ENCODE measurements at places on chromosomes 6 and 20. TPM values are rescaled to one million over a fixed set of nuclear protein-coding genes. Genes with fewer than 3 reads are reported as not detected.
A peak's percentile ranks its signal among the peaks of the same experiment; 100 is the strongest.

- no peaks in the 10 kb centered on the region for H3K4me1 ChIP-seq
- no peak for DNase-seq
- no peak overlapping the region for H3K4me3 ChIP-seq
- H3K36me3 ChIP-seq = no peaks in the 10 kb centered on the region
Measured at GRCh38 chr6:45898941-45899682, 116.5 kb downstream of the CLIC5 start.

- DNase-seq = no peak
- H3K27ac ChIP-seq = no peak overlapping the region
- H3K4me3 ChIP-seq = no peak overlapping the region
- no peaks in the 10 kb centered on the region for H3K27me3 ChIP-seq
- no peaks in the 10 kb centered on the region for H3K36me3 ChIP-seq
Measured at GRCh38 chr6:132567566-132567965, 2.6 kb upstream of the TAAR6 start.

GRCh38 chr6:1500913-1501312, 108.8 kb upstream of the FOXC1 start:
- no peaks in the 10 kb centered on the region for H3K36me3 ChIP-seq
- no peaks in the 10 kb centered on the region for H3K27me3 ChIP-seq
- H3K4me1 ChIP-seq = no peaks in the 10 kb centered on the region

- no peak overlapping the region for H3K27ac ChIP-seq
- no peaks in the 10 kb centered on the region for H3K36me3 ChIP-seq
- H3K27me3 ChIP-seq = no peaks in the 10 kb centered on the region
- no peak for DNase-seq
- no peak overlapping the region for H3K4me3 ChIP-seq
- H3K4me1 ChIP-seq = no peaks in the 10 kb centered on the region
Measured at GRCh38 chr6:165183496-165184140, 125.8 kb downstream of the C6orf118 start.

DNA sequence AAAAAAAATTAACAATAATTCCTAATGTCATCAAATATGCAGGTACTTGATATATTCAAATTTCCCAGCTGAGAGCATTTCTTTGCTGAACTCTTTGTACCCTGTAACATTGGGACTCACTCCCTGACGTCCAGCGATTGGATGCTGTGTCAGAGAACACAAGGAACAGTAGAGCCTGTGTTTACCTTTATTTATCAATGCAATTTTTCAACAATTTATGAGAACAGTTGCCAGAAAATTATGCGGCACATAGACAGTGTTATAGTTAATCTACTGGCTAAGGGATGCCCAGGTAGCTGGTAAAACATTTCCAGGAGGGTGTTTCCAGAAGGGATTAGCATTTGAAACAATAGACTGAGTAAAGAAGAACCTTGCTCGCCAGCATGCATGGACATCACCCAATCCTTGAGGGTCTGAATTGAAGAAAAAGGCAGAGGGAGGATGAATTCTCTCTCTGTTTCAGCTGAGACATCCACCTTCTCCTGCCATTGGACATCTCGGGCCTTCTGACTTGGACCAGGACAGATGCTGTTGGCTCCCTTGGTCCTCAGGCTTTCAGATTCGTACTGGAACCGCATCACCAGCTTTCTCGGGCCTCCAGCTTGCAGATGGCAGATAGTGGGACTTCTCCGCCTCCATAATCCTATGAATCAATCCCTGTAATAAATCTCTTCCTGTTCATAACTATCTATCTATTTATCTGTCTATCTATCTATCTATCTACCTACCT, 42.2 kb upstream of the NCOA3 start:
- no peak overlapping the region for H3K4me3 ChIP-seq
- peaks cover 1% of the 10 kb centered on the region for H3K4me1 ChIP-seq
- no peaks in the 10 kb centered on the region for H3K36me3 ChIP-seq

DNA sequence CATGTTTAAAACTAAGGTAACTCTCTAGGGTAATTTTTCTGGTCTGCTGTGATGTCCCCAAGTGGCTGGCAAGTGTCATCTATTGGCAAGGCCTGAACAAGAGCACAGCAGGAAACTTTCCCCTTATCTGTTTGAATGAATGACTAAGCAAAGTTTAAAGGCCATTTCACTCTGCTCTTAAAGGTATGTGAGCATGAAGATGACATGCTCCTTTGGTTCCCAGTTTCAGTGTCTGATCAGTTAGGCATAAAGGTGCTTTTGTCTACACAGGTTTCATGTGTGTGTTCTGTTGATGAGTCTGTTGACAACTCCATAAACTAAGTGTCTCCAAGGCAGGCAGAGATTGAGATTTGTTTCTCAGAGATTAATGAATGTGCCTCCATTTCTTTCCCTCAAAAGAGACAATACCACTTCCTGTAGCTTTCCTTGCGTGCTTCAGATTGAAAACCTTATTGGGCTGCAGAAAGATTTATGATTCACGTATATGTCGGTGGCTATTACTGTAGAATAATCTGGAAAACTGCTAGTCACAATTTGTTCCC, 83.9 kb downstream of the MAP3K7 start:
- DNase-seq = no peak
- no peaks in the 10 kb centered on the region for H3K36me3 ChIP-seq
- no peaks in the 10 kb centered on the region for H3K27me3 ChIP-seq
- no peak overlapping the region for H3K4me3 ChIP-seq
- H3K27ac ChIP-seq = no peak overlapping the region

DNA sequence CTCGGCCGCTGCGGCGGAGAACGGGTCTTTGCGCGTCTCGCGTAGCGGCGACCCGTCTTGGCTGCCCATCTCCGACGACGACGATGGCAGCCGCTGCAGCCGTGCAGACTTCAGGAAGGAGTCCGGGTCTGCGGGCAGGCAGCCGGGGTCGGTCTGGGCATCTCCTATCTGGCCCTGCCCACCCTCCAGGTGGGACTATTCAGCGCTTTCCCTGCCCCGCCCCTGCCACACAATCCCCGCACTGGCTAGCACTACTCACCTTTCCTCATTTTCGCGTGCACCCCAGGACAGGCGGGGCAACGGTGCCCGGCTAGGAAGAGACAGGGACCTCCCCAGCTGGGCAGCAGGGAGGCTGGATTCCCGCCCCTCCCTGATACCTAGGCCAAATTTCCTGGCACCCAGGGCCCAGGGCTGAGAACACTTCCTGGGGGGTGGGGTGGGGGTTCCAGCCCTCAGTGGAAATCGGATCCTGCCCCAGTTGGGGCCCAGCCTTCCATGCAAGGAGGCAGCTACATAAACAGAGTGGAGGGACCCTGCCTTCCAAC, 9.2 kb downstream of the GGT7 start:
- no peaks in the 10 kb centered on the region for H3K36me3 ChIP-seq
- DNase-seq = no peak
- no peaks in the 10 kb centered on the region for H3K27me3 ChIP-seq
- H3K4me1 ChIP-seq = no peaks in the 10 kb centered on the region
- no peak overlapping the region for H3K4me3 ChIP-seq

DNA sequence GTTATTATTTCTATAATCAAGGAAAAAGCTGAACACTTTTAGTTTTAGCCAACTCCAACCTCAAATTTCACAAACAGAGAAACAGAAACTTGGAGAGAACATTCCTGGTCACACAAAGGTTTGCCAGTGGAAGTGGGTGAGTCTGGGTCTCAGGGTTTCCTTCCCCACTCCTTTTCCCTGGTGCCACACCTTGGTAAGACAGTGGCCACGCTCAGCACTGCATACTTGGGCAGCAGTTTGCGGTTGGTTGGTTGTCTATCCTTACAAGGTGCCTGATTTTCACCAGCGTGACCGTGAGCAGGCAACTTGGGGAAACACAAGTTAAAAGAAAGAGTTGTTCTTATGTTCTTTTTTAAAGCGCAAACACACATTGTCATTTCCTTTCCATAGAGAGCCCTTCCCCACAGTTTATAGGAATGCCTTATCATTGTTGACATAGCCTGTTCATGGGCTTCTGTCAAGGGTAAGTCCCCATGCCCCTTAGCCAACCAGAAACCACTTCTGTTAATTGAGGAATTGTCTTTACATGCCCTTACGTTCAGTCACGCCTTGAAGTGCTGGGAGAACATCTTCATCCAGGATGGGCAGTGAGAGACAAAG, 82.2 kb downstream of the RIN2 start:
- H3K27ac ChIP-seq = peak overlapping the region; percentile 18
- no peak overlapping the region for H3K4me3 ChIP-seq
- no peaks in the 10 kb centered on the region for H3K36me3 ChIP-seq
- peak; percentile 89 for DNase-seq

GRCh38 chr6:29451471-29452193, 5.2 kb downstream of the OR11A1 start:
- no peak overlapping the region for H3K4me3 ChIP-seq
- no peaks in the 10 kb centered on the region for H3K36me3 ChIP-seq
- H3K4me1 ChIP-seq = no peaks in the 10 kb centered on the region
- no peak for DNase-seq

DNA sequence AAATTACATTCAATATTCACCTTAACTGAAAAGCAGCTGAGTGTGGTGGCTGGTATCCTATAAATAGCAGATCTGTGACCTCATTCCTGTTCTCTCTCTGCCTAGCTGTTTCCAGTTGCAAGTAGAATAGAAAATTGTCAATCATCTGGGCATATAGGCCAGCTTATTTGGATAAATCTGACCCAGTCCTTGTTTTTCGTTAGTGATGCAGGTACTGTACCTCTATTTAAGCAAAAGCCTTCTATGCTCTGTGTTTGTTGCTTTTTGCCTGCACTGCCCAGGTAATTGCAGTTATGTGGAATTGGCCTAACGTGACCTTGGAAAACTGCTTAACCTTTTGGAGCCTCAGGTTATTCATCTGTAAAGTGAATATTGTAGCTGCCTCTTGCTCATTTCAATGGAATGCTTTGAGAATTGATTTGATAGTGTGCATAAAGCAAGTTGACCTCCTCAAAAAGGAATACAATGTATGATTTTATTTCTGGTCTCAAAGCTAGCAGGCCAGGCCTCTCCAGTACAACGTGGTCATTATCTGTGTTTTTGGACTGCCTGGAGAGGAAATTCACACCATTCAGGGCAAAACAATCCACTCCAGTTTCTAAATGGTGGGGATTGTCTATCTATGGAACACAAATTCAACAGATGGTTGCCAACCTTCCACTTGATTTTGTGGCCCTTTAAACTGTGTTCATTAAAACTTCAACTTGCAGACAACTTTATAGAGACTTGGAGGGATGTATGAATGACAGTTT, 508.7 kb upstream of the CITED2 start:
- peak; percentile 47 for DNase-seq
- H3K4me3 ChIP-seq = no peak overlapping the region
- no peak overlapping the region for H3K27ac ChIP-seq
- H3K27me3 ChIP-seq = no peaks in the 10 kb centered on the region
- H3K36me3 ChIP-seq = no peaks in the 10 kb centered on the region
- H3K4me1 ChIP-seq = peaks cover 14% of the 10 kb centered on the region

- no peak overlapping the region for H3K4me3 ChIP-seq
- H3K27me3 ChIP-seq = peaks cover 8% of the 10 kb centered on the region
- no peak overlapping the region for H3K27ac ChIP-seq
- no peaks in the 10 kb centered on the region for H3K36me3 ChIP-seq
- no peak for DNase-seq
Measured at GRCh38 chr20:50455656-50456451, 54.3 kb upstream of the PTPN1 start.

GRCh38 chr20:51303731-51304670, 238.5 kb downstream of the NFATC2 start:
- DNase-seq = no peak
- peaks cover 1% of the 10 kb centered on the region for H3K27me3 ChIP-seq
- H3K4me3 ChIP-seq = no peak overlapping the region
- no peaks in the 10 kb centered on the region for H3K4me1 ChIP-seq
- no peak overlapping the region for H3K27ac ChIP-seq

DNA sequence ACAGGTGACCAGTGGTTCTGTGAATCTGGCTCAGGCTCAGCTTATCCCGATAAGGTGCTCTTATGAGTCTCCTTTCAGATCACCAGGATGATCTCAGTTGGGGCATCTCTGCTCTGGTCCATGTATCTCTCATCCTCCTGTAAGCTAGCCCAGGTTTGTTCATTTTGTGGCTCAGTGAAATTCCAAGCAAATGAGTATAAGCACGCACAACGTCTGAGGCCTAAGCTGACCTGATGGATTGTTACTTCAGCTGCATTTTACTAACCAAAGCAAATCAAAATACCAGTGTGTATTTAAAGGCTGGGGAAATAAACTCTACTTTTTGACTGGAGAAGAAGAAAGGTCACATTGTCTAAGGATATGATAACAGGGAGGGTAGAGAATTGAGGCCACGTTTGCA, 551.0 kb upstream of the BTBD3 start:
- no peaks in the 10 kb centered on the region for H3K36me3 ChIP-seq
- no peaks in the 10 kb centered on the region for H3K4me1 ChIP-seq
- H3K4me3 ChIP-seq = no peak overlapping the region
- no peaks in the 10 kb centered on the region for H3K27me3 ChIP-seq
- DNase-seq = no peak
- no peak overlapping the region for H3K27ac ChIP-seq

GRCh38 chr6:126312013-126312665, 27.8 kb upstream of the CENPW start:
- no peaks in the 10 kb centered on the region for H3K36me3 ChIP-seq
- DNase-seq = peak; percentile 27
- H3K27me3 ChIP-seq = no peaks in the 10 kb centered on the region
- H3K4me1 ChIP-seq = no peaks in the 10 kb centered on the region
- H3K27ac ChIP-seq = no peak overlapping the region

DNA sequence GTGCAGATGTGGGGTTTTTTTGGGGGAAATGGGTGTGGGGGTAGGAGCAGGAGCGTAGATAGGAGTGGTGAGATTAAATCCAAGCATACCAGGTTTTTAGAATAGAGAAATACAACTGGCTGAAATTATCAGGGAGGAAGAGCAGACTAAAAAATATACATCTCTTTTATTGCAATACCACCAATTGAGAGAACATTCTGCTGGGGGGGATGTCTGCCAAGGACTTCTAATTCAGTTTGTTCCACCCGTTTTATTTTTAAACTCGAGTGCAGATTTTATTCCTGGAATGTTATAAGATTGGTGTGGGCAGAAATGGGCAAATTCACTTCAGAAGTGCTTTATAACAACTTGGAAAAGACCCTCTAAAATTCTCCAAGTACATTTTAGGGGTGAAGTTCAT, 192.7 kb downstream of the GMPR start:
- no peak overlapping the region for H3K27ac ChIP-seq
- no peaks in the 10 kb centered on the region for H3K4me1 ChIP-seq
- DNase-seq = no peak
- no peaks in the 10 kb centered on the region for H3K36me3 ChIP-seq
- no peaks in the 10 kb centered on the region for H3K27me3 ChIP-seq
- no peak overlapping the region for H3K4me3 ChIP-seq

EFCAB8 gene
- 0.08 TPM for polyA plus RNA-seq

RNASET2 gene
- 11.2 TPM for polyA plus RNA-seq

F13A1 gene
- not detected for polyA plus RNA-seq

SEL1L2 gene
- polyA plus RNA-seq = not detected

SIRPB1 gene
- polyA plus RNA-seq = 0.18 TPM

TRIM31 gene
- not detected for polyA plus RNA-seq

CENPW gene
- polyA plus RNA-seq = 14.1 TPM

MRS2 gene
- 12.1 TPM for polyA plus RNA-seq

SPEF1 gene
- polyA plus RNA-seq = 0.10 TPM

TPX2 gene
- 18.1 TPM for polyA plus RNA-seq

TRIM15 gene
- polyA plus RNA-seq = not detected

AGER gene
- polyA plus RNA-seq = 4.6 TPM

ZNF512B gene
- 10.0 TPM for polyA plus RNA-seq

DEFB132 gene
- not detected for polyA plus RNA-seq

Measured in endothelial cell of umbilical vein (primary cell).